ENCODE measurements at places on chromosomes 4 and X.

- no peak for DNase-seq
Measured at GRCh38 chrX:55490974-55491373, 1.3 kb upstream of the USP51 start.

- no peak for DNase-seq
Measured at GRCh38 chrX:99301990-99302389, 1108.1 kb downstream of the PCDH19 start.

DNA sequence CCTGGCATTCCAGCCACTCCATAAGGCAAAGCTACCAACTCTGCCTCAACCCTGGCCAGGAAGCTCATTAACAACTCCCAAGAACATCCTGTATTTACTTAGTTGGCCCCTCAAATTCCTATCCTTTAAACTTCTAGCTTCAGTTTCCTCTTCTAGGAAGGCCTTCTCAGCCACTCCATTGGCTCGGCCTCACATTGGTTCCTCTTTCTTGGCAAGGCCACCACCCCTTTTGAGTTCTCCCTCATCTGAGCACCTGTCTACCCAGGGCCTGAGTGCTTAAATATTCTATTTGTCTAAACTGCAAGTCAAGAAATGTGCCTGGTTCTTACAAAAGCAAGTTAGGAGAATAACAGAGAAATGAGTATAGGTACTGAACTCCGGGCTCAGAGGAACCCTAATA is 10.0 kb downstream of the SMC1A start:
- no peak for DNase-seq

DNA sequence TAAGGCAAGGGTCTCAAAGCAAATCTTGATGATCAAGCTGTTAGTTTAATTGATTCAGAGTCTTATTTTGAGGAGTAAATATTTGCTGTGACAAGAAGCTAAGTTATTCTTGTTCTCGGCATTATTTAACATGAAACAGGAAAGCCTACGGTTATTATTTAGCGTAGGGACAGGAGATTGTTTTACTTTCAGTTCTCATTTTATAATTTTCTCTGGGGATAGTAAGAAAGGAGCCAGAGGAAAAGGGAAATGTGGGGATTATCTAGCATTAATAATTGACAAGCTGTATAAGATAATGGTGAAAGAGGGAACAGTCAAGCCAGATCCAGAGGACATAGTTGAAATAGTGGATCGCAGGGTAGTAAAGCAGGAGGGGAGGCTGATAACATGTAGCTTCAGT is 39.7 kb upstream of the PARM1 start:
- DNase-seq = no peak

GRCh38 chr4:186486172-186486571 is 69.2 kb downstream of the MTNR1A start:
- no peak for DNase-seq

DNA sequence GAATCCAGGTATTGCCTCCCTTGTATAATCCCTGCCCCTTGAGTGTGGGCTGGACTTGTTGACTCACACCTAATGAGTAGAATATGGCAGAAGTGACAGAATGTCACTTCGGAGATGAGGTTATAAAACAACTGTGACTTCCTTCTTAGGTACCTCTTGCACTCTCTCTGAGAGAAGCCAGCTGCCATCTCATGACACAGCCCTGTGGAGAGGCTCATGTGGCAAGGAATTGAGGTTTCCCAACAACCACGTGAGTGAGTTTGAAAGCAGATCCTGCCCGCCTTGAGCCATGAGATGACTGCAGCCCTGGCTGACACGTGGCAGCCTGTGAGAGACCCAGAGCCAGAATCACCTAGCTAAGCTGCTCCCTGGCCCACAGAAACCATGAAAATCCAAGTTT is 13.5 kb downstream of the ASB11 start:
- DNase-seq = no peak

DNA sequence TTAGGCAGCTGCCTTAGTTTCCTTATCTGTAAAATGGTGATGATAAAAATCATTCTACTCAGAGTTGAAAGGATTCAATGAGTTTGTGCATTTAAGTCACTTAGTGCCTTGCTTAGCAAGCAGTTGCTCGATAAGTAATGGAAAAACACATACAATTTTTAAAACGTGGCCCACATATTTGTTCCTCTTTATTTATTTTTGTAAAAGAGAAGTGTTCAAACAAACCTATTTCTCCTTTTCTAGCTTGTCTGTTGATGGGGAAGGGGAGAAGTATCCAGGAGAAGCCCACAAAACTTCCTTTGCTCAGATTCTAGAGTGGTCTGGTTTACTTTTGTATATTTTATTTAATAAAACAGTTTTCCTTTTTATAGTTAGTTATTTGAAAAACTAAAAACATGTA is 3.3 kb upstream of the HPGDS start:
- DNase-seq = no peak

DNA sequence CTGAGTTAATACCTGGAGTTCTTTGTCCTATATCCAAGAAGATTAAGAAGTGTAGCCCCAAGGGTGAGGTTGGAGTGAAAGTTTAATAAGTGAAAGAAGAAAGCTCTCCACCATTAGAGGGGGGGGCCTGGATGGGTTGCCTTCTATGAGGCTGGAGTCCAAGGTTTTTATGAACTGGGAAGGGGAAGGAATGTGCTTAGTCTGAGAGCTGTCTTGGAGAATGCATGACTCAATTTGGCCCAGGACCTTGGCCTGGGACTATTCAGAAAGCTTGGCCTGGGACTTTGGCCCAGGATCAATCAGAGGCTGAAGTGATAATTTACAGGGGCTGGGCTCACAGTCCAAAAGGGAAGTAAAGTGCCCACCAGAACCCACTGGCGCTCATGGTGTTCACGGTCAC is 1049.0 kb upstream of the GRIA3 start:
- no peak for DNase-seq
